Osteoblast (primary cell): ENCODE measurements at places on chromosomes 1 and 21. TPM values are rescaled to one million over a fixed set of nuclear protein-coding genes. Genes with fewer than 3 reads are reported as not detected.

Gene SLFNL1
- total RNA-seq: 0.59 and 0.72 TPM in 2 replicates

DNA sequence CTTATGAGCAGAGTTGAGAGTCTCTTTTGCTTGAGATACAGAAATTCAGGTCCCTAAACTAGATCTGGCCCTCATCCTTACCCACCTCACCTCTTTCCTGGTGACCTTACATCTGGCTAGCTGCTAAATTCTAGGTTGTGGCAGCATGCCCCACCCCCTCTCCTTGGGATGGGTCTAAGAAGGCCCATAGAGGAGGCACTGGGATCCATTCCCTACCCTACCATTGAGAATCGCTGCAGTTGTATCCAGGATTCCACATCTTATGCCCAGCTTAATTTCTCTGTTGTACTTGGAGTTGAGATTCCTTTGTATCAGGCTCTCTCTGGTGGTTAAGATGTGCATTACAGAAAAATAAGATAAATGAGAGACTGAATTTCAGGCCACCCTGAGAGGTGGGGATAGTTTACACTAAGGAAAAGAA is 9.5 kb upstream of the TMEM39B start:
- H3K36me3 ChIP-seq: peaks cover 41% of the 10 kb centered on the region
- H3K27ac ChIP-seq: peak overlapping the region; percentile 76
- DNase-seq: peak; percentile 83
- peak overlapping the region; percentile 20 for H3K4me3 ChIP-seq
- no peaks in the 10 kb centered on the region for H3K27me3 ChIP-seq
- peaks cover 37% of the 10 kb centered on the region for H3K4me1 ChIP-seq

GRCh38 chr1:47757226-47757975 is 239.8 kb downstream of the TRABD2B start:
- no peaks in the 10 kb centered on the region for H3K4me1 ChIP-seq
- H3K4me3 ChIP-seq: no peak overlapping the region
- H3K27me3 ChIP-seq: no peaks in the 10 kb centered on the region
- no peak overlapping the region for H3K27ac ChIP-seq

- H3K36me3 ChIP-seq: no peaks in the 10 kb centered on the region
- H3K4me1 ChIP-seq: no peaks in the 10 kb centered on the region
- no peak overlapping the region for H3K27ac ChIP-seq
- no peak for DNase-seq
- H3K4me3 ChIP-seq: no peak overlapping the region
These were observed 33.1 kb downstream of the TRIM67 start for GRCh38 chr1:231194843-231195516.

Gene HSD11B1
- total RNA-seq: 0.88 and 1.8 TPM in 2 replicates

Gene S100A12
- total RNA-seq: not detected in 2 replicates

GRCh38 chr1:29124366-29125236 is 898 bp upstream of the TMEM200B start:
- no peaks in the 10 kb centered on the region for H3K36me3 ChIP-seq
- peak; percentile 100 for DNase-seq
- peak overlapping the region; percentile 81 for H3K4me3 ChIP-seq
- no peaks in the 10 kb centered on the region for H3K27me3 ChIP-seq
- H3K27ac ChIP-seq: peak overlapping the region; percentile 77
- H3K4me1 ChIP-seq: peaks cover 12% of the 10 kb centered on the region

GRCh38 chr1:215623162-215623561 is 56.1 kb downstream of the KCTD3 start:
- H3K27me3 ChIP-seq: no peaks in the 10 kb centered on the region
- peaks cover 40% of the 10 kb centered on the region for H3K36me3 ChIP-seq
- no peaks in the 10 kb centered on the region for H3K4me1 ChIP-seq
- H3K27ac ChIP-seq: no peak overlapping the region
- no peak for DNase-seq
- no peak overlapping the region for H3K4me3 ChIP-seq

Gene VAMP4
- 7.6 and 8.5 TPM in 2 replicates for total RNA-seq

DNA sequence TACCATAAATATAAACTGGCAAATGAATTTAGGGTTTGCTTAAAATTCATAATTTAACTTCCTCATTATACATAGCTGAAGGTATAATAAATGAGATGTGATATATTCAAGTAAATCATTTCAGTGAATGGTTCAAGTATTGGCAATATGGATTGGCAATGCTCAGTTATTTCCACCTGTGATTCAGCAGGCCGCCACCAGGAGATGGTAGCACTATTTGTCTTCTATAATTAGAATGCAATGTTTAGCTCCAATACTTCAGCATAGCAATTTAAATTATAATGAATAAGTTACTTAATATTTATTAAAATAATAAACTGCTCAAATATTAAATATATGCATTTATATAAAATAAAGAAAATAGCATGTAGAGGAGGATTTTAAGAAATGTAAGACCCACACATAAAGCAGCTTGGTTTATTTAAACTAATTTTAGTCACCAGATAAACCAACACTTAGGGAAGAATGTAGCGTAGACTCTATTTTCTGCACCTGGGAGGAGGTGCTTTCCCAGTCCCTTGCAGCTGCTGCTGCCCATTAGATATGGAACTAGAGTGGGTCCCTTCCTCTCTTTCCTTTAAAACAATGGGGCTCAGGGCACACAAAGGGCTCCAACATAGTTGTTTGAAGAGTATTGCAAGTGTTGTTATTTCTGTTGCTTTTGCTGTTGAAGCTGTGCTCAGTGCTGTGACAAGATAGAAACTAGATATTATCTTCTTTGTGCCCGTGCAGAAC is 62.1 kb downstream of the PLPPR4 start:
- H3K4me3 ChIP-seq: no peak overlapping the region
- H3K27ac ChIP-seq: no peak overlapping the region
- DNase-seq: no peak
- H3K4me1 ChIP-seq: no peaks in the 10 kb centered on the region
- no peaks in the 10 kb centered on the region for H3K27me3 ChIP-seq

DNA sequence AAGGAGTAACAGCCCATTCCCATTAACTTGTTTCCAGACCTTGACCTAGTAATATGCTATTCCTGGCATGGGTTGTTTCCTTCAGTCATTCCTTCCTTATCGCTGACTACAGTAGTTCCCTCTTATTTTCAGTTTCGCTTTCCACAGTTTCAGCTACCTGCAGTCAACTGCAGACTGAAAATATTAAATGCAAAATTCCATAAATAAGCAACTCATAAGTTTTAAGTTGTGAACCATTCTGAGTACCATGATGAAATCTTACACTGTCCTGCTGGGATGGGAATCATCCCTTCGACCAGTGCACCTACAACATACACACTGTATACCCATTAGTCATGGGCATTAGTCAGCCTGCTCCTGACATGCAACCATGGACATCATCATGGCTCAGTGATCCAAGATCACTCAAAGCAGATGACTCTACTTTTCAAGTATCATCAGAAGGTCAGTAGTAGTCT is 66.7 kb downstream of the CCDC30 start:
- no peaks in the 10 kb centered on the region for H3K4me1 ChIP-seq
- no peaks in the 10 kb centered on the region for H3K27me3 ChIP-seq
- H3K4me3 ChIP-seq: no peak overlapping the region
- H3K36me3 ChIP-seq: no peaks in the 10 kb centered on the region

Gene NDUFS5
- total RNA-seq: 240 and 243 TPM in 2 replicates

GRCh38 chr1:154695985-154696384 is 88.0 kb upstream of the ADAR start:
- H3K4me1 ChIP-seq: no peaks in the 10 kb centered on the region
- H3K27me3 ChIP-seq: peaks cover 21% of the 10 kb centered on the region
- DNase-seq: no peak
- no peak overlapping the region for H3K4me3 ChIP-seq
- no peak overlapping the region for H3K27ac ChIP-seq
- H3K36me3 ChIP-seq: no peaks in the 10 kb centered on the region

DNA sequence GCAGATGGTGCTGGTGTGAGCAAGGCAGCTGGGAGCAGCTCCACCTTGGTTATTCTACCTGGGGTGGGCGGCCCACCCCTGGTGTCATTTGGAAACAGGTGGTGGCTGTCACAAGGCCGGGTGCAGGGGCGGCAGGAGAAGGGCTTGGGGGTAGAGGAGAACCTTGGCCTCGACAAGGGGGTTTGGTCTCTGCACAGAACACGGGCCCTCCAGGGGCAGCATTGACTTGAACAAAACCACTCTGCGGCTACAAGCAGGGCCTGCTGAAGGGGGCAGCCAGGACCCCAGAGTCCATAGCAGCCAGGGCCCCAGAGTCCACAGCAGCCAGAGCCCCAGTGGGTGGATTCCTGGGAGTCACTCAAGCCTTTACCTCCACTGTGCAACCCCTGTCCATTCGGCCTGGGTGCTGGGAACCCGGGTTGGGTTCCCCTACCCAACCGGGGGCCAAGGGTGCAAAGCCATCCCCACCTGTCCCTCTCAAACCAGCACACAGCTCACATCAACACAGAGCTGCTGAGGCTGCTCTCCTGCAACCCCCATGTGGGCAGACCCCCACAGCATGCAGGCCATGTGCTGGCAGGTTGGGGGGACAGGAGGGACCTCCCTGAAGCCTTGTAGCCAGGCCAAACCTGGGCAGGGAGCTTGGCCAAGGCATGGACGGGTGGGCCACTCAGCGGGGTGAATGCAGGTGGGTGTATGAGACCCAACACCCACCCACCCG is 7.7 kb downstream of the TRIM11 start:
- H3K27ac ChIP-seq: no peak overlapping the region
- peaks cover 38% of the 10 kb centered on the region for H3K36me3 ChIP-seq
- H3K27me3 ChIP-seq: no peaks in the 10 kb centered on the region
- peak; percentile 53 for DNase-seq
- H3K4me3 ChIP-seq: no peak overlapping the region

DNA sequence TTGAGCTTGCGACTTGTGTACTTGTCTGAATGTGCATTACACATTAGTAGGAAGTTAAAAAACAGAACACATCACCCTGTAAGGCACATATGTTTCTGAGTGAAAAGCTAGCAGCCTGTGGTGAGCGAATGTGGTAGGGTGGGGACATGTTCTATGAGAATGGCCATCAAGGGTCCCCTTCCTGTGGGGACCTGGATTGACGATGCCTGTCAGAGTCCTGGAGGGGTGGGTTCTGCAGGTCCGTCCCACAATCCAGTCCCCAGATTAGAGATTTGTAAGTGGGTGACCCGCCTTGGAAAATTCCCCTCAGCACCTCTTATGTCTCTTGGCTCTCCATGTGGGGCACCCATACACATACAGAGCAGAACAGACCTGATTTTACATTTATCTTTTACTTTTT is 40.0 kb downstream of the MTARC1 start:
- no peaks in the 10 kb centered on the region for H3K36me3 ChIP-seq
- no peak overlapping the region for H3K4me3 ChIP-seq
- H3K27me3 ChIP-seq: peaks cover 4% of the 10 kb centered on the region

GRCh38 chr1:175408986-175409385 is 216.4 kb upstream of the KIAA0040 start:
- H3K4me3 ChIP-seq: no peak overlapping the region
- H3K36me3 ChIP-seq: no peaks in the 10 kb centered on the region
- no peak for DNase-seq
- H3K27ac ChIP-seq: no peak overlapping the region

- H3K4me1 ChIP-seq: peaks cover 29% of the 10 kb centered on the region
- DNase-seq: peak; percentile 85
- no peaks in the 10 kb centered on the region for H3K27me3 ChIP-seq
- H3K36me3 ChIP-seq: no peaks in the 10 kb centered on the region
- peak overlapping the region; percentile 83 for H3K27ac ChIP-seq
These were observed 21.3 kb upstream of the C1orf105 start for GRCh38 chr1:172398970-172399755.

Gene AMY2B
- total RNA-seq: 6.2 and 6.8 TPM in 2 replicates

Gene CD5L
- not detected in 2 replicates for total RNA-seq

DNA sequence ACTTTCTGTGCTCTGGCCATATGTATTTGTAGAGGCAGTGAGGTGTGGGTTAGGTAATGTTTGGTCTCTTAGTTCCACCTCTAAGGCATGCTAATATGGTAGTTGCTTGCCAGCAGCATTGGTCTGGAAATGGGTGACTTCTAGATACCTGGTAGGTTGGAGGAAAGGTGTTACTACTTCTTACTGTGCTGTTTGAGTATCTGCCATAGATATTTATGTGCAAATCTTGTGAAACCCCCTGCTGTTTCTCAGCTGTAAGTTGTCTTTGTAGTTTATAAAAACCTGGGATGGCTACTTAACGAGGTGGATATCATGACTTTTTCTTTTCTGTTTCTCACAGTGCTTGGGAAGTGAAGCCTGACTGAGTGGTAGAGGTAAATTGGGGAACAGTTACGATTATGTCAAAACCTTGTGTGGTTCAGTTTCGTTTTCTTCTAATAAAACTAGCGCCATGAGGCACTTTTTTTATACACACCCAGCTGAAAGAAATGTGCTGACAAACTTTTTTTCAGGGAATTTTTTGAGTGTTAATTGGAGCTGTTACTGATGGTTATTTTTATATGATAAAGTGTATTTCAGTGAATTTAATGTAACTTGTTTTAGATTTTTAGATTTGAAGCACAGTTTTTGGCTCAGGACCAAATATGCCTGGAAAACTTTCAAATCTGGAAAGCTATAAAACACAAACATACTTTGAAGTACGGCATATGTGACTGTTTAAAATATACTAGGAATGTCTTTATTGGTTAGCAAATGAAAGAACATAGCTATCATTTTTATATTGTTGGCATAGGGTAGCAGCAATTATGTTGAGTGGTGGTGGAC is 42.1 kb downstream of the CAMSAP2 start:
- H3K4me3 ChIP-seq: peak overlapping the region; percentile 60
- H3K36me3 ChIP-seq: peaks cover 16% of the 10 kb centered on the region
- DNase-seq: no peak
- H3K4me1 ChIP-seq: peaks cover 33% of the 10 kb centered on the region
- H3K27me3 ChIP-seq: no peaks in the 10 kb centered on the region

- peak; percentile 90 for DNase-seq
- peak overlapping the region; percentile 50 for H3K27ac ChIP-seq
- H3K4me1 ChIP-seq: peaks cover 25% of the 10 kb centered on the region
These were observed 4.7 kb downstream of the ELOA start for GRCh38 chr1:23748016-23748415.

Gene PADI3
- not detected in 2 replicates for total RNA-seq

- H3K36me3 ChIP-seq: no peaks in the 10 kb centered on the region
- H3K27ac ChIP-seq: no peak overlapping the region
- DNase-seq: no peak
These were observed 38.2 kb downstream of the MATN1 start for GRCh38 chr1:30684881-30685795.

DNA sequence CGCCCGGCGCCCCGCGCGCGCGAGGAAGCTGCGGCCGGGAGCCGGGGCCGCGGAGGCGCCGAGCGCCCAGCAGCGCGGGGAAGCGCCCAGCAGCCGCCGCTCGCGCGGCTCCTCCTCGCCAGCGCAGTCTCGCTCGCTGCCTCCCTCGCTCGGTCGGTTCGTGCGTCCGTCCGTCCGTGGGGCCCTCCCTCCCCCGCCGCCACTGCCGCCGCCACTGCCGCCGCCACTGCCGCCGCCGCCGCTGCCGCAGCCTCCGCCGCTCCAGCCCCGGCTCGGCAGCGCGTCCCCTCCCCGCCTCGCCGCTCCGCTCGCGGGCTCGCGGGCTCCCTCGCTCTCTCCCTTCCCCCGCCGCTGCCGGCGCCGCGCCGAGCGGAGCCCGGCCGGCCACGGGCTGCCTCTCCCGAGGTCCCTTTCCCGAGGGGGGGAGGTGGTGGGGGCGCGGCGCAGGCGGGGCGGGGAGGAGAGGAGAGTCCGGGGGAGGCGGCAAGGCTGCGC is at the start of gene KCND3:
Gene KCND3, minus strand, starts transcription at position 138 of the 495 bp plus-strand sequence.
- H3K4me1 ChIP-seq: no peaks in the 10 kb centered on the region
- peak; percentile 93 for DNase-seq
- peak within 1 kb of the TSS; percentile 51 for H3K4me3 ChIP-seq

Gene CC2D1B
- 39.8 and 41.6 TPM in 2 replicates for total RNA-seq
